Skin of body (tissue), 3 donors: ENCODE measurements at places on chromosomes 6 and 20.

DNA sequence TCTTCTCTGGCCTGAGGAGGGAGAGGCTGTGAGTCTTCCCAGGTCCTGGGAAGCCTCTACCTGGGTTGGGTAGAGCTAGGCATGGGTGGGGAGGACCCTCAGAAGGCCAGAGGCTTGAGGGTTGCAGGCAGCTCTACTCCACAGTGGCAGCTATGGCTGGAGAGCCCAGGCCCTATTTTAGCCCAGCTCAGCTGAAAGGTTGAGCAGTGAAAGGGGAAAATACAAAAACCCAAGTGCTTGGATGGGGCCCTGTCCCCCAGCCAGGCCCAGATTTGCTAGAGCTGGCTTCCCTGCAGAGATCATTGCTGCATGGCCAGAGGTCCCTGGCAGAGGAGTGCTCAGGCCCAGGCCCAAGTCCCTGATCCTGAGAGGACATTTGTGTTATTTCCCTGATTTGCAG, 45.7 kb downstream of the SUN5 start:
- no peak for DNase-seq

DNA sequence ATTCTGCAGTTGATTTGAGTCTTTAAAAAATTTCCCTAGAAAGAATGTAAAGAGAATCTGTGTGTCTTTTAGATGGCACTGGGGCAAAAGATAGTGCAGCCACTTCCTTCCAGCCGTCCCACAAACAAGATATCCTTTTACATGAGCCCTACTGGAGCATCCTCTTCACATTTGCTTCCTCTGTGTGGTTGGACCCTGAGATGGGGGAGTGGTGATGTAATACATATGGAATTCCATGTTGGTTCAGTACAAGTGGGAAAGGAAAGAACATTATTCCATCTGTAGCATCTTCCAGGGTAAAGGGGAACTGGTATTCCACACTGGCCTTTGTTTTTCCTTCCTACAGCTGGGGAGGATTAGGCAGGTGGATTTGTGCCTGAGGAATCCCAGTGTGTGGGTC, 78.9 kb upstream of the ISM1 start:
- no peak for DNase-seq

DNA sequence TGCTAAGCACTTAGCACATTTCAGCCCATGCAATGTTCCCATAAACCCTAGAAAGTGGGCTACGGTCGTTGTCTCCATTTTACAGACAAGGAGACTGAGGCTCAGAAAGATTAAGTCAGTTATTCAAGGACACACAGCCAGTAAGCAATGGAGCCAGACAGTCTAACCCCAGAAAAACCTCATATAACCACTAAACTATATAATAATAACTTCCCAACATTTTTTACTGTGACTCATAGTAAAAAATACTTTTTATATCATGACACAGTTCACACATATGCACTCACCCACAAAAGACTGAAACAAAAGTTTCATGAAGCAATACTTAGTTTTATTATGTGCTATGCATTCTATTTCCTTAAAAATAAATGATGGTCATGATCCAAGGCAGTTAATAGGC, 66.2 kb upstream of the EYA2 start:
- DNase-seq, result no peak

DNA sequence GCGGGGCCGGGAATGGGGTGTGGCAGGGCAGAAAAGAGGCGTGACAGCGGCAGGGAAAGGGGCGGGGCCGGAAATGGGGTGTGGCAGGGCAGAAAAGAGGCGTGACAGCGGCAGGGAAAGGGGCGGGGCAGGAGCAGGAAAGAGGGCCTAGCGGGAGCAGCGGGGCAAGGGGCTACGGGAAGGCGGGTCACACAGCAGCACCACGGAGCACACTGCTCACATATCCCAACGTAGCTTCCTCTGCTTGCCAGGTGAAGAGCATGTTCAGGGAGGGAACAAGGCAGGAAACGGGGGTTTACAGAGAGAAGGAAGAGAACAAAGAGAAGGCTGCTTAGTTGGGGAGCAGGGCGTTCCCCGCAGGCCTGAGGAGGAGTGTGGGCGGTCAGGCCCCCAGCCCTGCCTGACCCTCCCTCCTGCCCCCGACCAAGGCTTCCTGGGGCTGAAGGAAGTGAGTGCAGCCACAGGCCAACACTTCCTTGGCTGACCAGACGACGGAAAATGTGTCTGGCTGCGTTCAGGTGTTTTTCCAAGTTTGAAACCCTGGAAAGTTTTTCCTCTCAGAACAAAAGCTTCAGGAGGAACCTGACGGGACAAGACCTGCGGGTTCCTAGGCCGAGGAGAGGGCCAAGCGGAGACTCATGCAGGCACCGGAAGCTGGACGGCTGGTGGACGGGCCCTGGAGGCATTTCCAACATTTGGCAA, 13.8 kb downstream of the UCKL1 start:
- no peak for DNase-seq

- no peak for DNase-seq
These were observed 14.2 kb downstream of the CEP162 start for GRCh38 chr6:84213217-84213616.

DNA sequence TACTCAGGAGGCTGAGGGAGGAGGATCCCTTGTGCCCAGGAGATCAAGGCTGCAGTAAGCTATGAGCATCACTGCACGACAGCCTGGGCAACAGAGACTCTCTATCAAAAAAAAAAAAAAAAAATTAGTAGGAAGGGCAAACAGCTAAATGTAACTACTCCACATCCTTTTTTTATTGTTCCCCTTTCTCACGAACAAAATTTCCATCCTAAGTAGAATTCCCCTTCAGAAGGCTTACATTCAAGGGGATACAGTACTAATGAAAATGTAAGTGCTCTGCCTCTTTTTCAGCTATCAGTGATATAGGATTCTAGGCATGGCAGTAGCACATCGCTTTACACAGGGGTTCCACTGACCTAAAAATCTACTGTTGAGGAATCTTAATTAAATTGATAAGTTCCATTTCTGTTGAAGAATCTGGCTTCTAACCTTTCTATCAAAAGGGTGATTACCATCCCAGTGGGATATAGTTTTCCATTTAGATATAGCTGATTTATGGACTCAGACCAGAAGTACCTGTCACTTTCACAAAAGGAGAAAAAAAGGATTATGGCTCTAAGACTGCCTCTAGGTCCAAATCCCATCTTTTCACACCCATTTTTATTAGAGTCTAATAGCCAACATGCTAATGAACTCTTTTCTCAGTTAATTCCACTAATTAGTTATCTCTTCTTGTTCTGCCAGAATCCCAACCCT, 2.6 kb downstream of the B4GALT5 start:
- no peak for DNase-seq

GRCh38 chr6:28775405-28776129, 148.2 kb downstream of the TRIM27 start:
- DNase-seq, result no peak

- DNase-seq, result no peak
These were observed 253.2 kb downstream of the UST start for GRCh38 chr6:148999929-149000468.

DNA sequence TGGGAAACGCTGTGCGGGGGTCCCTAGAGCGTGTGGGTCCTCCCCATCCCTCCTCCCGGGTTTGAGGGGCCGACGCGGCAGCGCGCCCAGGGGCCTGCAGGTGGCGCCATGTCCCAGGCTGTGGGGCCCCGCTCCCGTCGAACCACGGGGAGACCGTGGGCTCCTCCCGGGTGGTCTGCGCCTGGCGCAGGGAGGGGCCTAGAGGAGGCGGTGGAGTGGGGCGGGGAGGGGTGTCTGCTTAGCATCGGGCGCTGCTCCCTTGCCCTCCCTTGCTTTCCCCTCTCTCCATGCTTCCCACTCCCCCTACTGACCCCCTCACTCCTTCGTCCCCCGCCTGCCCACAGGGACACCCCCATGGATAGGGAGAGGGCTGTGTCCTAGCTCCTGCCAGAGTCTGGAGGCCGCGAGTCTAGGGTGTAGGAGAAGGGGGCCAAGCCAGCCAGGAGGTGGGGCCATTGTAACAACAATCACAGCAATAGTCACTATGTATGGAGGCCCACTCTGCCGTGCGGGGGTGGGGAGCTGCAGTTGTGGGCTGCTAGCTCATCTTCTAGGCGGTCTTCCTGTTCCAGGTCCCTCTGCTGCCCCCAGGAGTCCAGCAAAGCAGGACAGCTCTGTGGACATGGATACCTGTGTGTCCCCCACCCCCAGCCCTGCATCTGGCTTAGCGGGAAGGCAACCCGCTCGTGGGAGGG, 51.7 kb downstream of the CHMP4B start:
- peak; percentile 43 for DNase-seq

GRCh38 chr20:53609491-53610445, 16.1 kb upstream of the ZNF217 start:
- peak; percentile 61 for DNase-seq

DNA sequence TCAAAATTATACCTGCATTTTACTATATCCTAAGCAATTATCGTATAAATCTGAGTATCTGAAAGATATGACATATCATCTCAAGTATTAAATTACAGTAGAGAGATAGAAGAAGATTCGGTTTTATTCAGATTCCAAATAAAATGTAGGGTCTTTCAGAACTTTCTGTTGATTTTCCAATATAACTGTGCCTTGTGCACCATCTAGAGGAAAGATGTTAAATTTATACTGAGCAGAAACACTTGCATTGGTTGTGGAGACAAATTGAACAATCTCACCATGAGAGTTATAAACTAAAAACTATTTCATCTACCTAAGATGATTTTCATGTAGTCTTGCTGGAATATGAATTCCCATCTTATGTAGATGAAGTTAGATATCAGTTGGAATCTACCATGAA, 26.8 kb upstream of the HSF2 start:
- no peak for DNase-seq

GRCh38 chr6:116512111-116512559, 696 bp downstream of the CALHM5 start:
- peak; percentile 30 for DNase-seq

DNA sequence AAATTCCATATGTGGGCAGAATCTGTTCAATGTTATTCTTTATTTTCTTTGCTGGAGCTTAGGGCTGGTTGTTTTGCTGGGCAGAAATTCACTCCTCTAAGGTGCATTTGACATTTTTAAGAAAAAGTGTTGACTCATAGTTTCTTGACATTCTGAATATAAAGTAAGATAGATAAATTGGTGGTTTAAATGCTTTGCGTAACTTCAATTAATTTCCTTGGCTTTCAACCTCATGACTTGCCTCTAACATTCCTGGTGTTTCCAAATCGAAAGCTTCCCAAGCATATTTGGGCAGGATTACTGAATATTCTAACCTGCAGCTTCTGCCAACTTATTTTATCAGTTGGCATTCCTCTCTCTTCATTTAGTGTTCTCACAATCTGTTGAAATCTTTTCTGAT, 718.7 kb upstream of the ADGRB3 start:
- DNase-seq, result no peak

GRCh38 chr6:26121141-26122004, 34.1 kb downstream of the HFE start:
- no peak for DNase-seq

DNA sequence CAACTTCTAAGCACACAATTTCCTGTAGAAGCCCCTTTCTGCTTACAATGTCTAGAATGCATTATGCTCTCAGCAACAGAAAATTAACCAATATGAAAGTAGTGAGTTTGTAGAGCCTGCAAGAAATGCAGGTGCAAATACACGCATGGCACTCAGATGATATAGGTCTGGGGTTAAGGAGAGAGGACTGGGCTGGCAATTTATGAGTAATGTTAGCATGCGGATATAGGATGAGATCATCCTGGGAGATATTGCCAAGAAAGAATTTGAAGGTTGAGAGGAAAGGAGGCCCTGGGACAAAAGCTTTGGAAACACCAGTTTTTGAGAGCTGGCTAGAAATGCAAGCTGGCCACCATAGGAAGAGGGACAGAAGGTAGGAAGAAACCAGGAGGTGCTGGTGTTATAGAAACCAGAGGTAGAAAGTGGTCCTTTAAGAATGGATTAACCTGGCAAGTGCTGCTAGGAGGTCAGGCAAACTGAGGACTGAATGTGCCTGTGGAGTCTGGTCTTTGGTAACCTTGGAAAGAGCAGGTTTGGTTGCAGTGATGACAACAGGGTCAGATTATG, 183.2 kb upstream of the MYLIP start:
- no peak for DNase-seq

DNA sequence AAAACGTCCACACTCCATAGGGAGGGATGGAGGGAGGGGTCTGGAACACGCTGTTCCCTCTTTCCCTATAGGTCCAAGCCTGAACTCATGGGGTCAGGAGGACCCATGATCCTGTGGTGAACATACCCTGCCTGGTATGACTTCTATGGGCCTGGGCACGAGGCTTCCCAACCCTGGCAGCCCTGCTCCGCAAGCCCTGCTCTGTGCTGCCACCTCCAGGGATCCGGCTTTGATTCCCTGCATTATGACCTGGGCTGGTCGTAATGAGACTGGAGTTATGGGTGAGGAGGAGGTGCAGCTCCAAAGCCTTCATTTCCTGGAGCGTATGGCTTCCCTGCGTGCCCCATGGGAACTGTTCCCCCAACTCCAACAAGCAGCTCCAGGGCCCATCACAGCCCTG, 54.9 kb downstream of the CDH22 start:
- DNase-seq, result no peak

- DNase-seq, result no peak
These were observed 243.0 kb downstream of the TSHZ2 start for GRCh38 chr20:53215166-53215565.

DNA sequence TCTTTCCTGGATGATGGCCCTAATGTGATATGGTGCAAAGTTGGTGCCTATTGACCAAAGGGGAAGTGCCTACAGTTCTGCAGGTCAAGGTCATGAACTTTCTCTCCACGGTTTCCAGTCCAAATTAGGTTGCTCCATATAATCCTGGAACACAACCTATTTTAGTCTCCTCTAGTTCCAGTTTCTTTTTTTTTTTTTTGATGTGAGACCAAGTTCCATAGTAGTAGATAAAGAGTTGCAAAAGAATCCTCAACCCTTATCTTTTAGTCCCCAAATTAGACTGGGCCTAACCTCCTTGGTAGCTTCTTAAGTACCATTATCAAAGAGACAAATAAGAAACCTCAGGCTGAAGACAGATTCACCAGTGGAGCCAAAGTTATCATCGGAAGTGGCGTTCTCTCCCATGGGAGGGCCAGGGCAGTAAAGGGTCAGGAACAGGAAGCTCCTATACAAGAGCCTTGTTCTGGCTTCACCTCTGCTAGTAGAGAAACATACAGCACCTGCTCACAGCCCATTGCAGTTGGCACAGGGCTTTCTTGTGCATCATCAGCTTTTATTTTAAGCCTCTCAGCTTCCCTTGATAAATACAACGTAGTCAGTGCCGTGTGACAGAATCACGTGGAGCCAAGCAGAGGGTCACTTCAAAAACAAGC, 132.2 kb upstream of the RREB1 start:
- no peak for DNase-seq

DNA sequence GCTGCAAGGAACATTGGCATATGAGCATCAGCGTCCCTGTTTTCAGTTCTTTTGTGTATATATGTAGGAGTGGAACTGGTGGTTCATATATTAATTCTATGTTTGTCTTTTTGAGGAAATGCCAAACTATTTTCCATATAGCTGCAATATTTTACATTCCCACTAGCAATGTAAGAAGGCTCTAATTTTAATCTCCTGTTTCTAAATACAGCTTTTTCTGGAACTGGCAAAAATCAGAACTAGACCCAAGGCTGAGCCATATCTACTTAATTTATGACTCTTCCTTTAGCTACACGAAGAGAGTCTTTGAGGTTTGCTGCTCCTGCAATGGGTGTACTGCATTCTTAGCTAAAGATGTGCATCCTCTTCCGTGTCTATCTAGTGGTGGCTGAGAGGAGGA, 50.5 kb upstream of the SLC17A4 start:
- DNase-seq, result no peak
